ENCODE measurements at places on chromosomes 16 and 17. TPM values are rescaled to one million over a fixed set of nuclear protein-coding genes. Genes with fewer than 3 reads are reported as not detected.

TMEM235 gene
- total RNA-seq: not detected

ZNF750 gene
- total RNA-seq: 19.3 TPM

NEUROD2 gene
- not detected for total RNA-seq

DNA sequence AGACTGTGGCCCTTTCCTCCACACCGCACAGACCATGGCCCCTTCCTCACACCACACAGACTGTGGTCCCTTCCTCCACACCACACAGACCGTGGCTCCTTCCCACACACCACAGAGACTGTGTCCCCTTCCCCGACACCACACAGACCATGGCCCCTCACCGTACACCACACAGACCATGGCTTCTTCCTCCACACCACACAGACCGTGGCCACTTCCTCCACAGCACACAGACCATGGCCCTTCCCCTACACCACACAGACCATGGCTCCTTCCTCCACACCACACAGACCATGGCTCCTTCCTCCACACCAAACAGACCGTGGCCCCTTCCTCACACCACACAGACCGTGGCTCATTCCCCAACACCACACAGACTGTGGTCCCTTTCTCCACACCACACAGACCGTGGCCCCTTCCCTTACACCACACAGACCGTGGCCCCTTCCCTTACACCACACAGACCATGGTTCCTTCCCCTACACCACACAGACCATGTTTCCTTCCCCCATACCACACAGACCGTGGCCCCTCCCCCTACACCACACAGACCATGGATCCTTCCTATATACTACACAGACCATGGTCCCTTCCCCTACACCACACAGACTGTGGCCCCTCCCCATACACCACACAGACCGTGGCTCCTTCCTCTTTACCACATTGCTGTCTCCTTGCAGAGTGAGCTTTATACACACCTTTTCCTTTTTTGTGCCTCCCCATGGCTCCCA lies 297.5 kb upstream of the FOXF1 start:
- no peak for DNase-seq

- DNase-seq: peak; percentile 74
Observed at GRCh38 chr16:29745853-29746345, at the start of gene C16orf54. TSS of gene C16orf54 (minus strand) at chr16:29745990. CDS start at chr16:29744951, 1,039 bp downstream.

DNA sequence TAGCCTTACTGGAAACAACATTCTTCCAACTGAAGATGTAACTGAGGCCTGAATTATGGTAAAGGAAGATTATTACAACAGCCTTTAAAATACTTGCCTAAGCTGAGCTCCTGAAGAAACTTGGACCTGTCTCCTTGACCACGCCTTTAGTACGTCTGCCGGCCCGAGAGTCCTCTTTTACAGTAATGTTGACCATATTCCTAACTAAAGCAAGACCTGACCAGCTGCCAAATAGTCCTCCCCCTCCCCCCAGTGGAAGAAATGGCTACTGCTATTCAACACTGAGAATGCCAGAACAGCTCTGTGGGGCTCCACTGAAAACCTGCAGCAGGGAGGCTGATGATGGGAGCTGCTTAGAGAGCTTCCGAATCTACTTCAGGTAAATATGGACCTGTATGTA lies 12.6 kb upstream of the FOXJ1 start:
- DNase-seq: no peak
